ENCODE measurements at places on chromosomes 3 and 15. TPM values are rescaled to one million over a fixed set of nuclear protein-coding genes. Genes with fewer than 3 reads are reported as not detected.

GRCh38 chr3:140347151-140347550 is 330.7 kb upstream of the TRIM42 start:
- no peaks in the 10 kb centered on the region for H3K27me3 ChIP-seq
- no peaks in the 10 kb centered on the region for H3K4me1 ChIP-seq
- DNase-seq = no peak

The GBE1 gene
- polyA plus RNA-seq = 10.0 TPM

The CRYGS gene
- 7.4 TPM for polyA plus RNA-seq

The FGF12 gene
- 0.43 TPM for polyA plus RNA-seq

DNA sequence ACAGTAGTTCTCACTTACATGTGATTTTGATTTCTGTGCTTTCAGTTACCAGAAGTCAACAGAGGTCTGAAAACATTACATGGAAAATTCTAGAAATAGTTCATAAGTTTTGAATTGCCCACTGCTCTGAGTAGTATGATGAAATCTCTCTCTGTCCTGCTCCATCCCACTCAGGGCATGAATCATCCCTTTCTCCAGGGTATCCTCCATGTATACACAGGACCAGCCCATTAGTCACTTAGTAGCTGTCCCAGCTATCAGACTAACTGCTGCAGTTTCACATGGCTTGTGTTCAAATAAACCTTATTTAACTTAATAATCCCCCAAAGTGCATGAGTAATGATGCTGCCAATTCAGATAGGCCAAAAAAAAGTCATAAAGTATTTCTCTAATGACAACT is 38.6 kb downstream of the EPHA3 start:
- H3K27ac ChIP-seq = no peak overlapping the region
- DNase-seq = no peak
- no peaks in the 10 kb centered on the region for H3K36me3 ChIP-seq
- no peak overlapping the region for H3K4me3 ChIP-seq
- H3K27me3 ChIP-seq = no peaks in the 10 kb centered on the region
